ENCODE measurements at places on chromosomes 13 and 19.

GRCh38 chr13:42494157-42494556, 79.8 kb upstream of the TNFSF11 start:
- DNase-seq: no peak

- no peak for DNase-seq
Observed at GRCh38 chr13:97261254-97262005, 39.3 kb downstream of the MBNL2 start.

GRCh38 chr13:65881561-65882155, 1348.5 kb downstream of the PCDH9 start:
- DNase-seq: no peak

DNA sequence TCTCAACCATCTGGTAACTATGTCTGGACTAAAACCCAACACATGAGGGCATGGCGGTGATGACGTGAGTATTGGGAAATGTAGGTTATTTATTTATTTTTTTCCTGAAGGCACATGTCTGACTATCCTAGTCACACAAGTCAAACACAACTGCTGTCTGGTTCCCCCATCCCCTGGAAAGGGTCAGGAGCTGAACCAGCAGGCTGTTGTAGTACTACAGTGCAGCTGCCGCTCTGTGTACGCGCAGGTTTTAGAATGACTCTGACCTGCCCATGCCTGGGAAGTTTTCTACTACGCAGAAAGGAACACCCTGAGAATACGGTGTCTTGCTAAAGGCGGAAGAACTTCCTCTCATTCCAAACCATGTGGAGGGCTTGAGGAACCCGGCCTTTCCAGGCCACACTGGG, 1.2 kb downstream of the SLC7A1 start:
- DNase-seq: peak; percentile 26

GRCh38 chr19:50817941-50818858, 5.4 kb downstream of the KLK1 start:
- peak; percentile 68 for DNase-seq

GRCh38 chr13:49566461-49566860, 18.9 kb downstream of the RCBTB1 start:
- DNase-seq: no peak

- DNase-seq: no peak
Observed at GRCh38 chr19:51926426-51926783, 867 bp upstream of the ZNF613 start.

- no peak for DNase-seq
Observed at GRCh38 chr13:110419381-110419791, 112.3 kb downstream of the COL4A2 start.

DNA sequence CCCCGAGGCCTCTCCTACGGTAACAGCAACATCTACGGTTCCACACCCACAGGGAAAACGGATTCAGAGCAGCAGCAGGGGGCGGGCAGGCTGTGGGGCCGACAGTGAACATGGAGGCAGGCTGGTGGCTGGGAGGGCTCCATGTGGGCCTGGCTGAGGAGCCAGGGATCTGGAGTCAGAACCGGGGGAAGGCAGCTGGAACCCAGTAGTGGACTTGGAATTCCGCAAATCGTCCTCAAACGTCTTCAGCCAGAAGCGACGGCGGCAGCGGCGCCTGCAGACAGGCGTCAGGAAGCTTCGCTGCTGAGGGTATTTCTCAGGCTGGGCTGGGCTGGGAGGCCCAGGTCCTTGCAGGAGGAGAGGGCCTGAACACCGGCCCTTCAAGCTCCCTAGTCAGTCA, 1.8 kb downstream of the TMEM86B start:
- DNase-seq: no peak

DNA sequence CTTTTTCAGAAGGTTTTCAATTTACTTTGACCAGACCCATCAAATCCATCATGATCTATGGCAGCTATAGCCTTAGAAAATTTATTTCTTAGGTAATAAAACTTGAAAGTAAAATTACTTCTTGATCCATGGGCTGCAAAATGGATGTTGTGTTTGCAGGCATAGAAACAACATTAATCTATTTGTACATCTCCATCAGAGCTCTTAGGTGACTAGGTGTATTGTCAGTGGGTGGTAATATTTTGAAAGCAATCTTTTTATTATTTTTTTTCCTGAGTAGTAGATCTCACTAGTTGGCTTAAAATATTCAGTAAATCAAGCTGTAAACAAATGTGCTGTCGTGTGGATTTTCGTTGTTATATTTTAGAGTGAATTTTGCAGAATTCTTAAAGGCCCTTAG, 710.0 kb downstream of the SLITRK6 start:
- no peak for DNase-seq
